ENCODE measurements at places on chromosomes 3 and 15.

- DNase-seq, result no peak
These were observed 81.2 kb upstream of the RAP2B start for GRCh38 chr3:153080778-153081240.

DNA sequence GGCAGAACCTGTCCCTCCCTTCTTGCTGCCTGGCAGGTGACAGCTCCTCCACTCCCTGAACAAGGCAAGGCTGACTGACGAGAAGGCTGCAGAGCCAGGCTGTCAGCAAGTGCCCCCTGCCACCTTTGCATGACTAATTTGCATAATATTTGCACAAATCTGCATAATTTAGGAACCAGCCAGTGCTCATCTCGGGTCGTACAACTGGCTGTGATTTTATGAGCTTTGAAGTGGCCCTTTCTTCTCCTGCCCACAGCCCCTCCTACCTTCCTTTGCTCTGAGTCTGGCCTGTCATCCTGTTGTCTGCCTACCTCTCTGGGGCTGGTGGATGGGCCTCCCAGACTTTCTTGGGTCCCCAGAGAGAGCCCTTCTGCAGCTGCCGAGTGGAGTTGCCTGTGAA lies 58.9 kb downstream of the LINGO1 start:
- no peak for DNase-seq

DNA sequence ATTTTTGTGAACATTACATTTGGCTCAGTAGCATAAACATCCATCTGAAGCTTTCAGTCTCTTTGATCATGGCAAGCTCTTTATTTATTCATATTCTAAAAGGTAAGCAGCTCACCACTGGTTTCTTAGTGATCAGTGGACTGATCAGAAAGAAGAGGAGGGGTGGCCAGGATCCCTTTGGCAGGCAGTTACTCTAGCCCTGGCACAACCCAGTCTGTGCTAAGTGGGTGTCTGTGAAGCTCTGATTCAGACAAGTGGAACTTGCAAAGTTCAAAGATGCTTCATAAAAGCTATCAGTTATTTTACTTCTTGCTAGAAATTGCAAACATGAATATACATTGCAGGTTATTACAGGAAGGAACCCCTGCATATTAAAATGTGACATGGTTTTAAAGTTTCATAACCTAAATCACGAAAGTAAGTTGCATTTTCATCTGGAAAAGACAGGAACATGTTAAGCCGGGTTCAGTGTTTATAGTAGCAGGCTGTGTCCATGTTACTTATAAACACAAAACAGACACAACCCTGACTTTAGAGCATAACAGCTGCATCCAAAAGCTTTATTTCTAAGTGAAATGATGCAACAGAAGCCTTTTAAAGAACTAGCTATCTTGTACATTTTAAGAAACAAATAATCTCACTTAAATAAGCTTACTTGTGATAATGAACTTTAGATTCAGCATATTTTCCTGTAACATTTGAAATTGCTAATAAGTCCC lies 785.3 kb downstream of the MCTP2 start:
- no peak for DNase-seq

DNA sequence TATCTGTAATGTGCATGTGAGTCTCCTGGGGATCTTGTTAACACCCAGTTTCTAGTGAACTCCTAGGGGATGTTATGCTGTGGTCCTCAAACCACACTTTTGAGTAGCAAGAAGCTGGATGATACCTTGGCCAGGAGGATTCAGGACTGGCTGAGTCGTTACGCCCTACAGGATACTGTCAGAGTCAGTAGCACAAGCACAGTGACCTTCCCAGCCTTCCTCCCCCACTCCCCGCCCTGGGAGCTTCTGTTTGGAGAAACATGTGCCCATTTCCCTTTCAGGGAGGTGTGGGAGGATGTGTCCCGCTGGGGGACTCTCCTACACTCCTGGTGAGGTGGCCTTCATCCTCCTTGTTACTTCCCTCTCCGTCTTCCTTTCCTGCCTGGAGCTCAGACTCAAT lies 76.4 kb upstream of the TRPM1 start:
- DNase-seq, result peak; percentile 63

DNA sequence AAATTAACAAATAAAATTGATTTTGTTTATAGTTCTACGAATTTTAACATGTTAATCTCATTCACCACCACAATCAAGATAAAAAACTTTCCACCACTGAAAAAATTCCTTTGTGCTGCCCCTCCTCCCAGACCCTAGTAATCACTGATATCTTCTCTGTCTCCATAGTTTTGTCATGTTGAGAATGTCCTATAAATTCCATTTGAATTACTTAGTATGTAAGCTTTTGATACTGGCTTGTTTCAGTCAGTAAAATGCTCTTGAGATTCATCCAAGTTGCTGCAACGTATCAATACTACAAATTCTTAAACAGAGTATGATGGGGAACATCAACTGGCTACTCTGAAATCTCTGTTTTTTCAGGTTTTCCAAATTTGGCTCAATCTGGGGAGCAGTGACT lies 129.6 kb downstream of the CTNNB1 start:
- DNase-seq, result no peak

DNA sequence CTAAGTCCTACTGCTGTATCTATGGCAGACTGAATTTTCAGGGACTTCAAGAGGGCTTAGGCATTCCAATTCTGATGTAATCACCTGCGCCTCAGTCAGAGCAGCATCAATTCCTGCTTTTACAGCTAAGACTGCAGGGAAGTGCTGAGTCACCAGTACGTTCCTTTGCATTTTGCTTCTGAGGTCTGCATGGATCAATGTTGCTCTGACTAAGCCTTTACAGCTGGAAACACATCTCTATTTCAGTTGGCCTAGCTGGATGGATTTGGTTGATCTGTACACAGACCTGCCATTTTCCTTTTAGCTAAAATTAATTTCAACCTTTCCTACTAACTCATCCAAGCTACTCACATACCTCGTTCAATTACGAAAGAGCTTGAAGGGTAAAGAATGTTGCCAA lies 51.3 kb downstream of the ETV5 start:
- peak; percentile 87 for DNase-seq

GRCh38 chr3:77563012-77563411 lies 523.1 kb downstream of the ROBO2 start:
- no peak for DNase-seq

- DNase-seq, result peak; percentile 36
These were observed 89.2 kb downstream of the SEC22A start for GRCh38 chr3:123290962-123291361.

Data from islet precursor cell (in vitro differentiated cells).